ENCODE measurements at places on chromosomes 7 and 10.
A peak's percentile ranks its signal among the peaks of the same experiment; 100 is the strongest.

DNA sequence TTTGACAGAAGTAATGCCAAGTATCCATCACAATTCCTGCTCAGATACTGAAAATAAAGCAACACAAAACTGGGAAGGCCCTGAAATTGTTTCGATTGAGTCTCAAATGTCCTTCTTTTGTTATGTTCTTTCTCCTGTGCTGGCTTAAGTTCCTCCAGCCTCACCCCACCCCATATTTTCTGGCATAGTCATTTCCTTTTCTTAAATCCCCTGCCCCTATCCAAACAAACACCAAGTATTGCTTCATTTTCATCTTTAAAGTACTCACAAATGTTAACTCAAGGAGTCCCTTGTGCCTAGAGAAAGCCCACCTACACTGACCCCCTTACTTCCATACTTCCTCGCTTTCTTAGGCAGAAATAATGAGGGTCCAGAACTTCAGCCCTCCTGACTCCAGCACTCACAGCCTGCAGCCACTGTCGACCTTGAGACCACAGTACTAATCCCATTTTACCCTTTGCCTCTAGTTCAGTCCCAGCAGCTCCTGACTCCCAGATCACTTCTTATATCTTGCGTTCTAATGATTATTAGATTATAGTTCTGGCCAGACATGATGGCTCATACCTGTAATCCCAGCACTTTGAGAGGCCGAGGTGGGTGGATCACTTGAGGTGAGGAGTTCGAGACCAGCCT lies 73.2 kb upstream of the ST8SIA6 start:
- DNase-seq, result no peak

GRCh38 chr10:18650404-18650997 lies 886 bp downstream of the NSUN6 start:
- no peak for DNase-seq

- no peak for DNase-seq
These were observed 16.3 kb downstream of the TES start for GRCh38 chr7:116226664-116227063.

- DNase-seq, result no peak
These were observed 194.2 kb downstream of the BICC1 start for GRCh38 chr10:58706836-58707235.

DNA sequence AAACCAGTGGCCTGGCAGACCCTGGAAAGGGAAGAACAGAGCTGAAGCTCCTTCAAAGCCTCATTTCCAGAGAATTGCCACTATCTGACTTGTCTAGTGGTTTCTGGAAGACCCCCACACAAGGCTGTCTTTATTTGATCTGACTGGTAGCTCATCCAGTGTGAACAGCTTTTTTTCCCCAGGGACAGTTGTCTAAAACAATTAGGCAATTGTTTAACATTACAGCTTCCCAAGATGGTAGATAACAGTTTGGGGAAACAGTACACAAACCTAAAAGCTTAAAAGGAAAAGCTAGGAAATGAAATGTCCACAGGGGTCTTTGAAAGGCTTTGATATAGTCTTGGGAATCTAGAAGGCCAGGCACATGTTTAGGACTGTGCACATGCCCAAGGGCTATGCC lies 203.4 kb upstream of the CTBP2 start:
- DNase-seq, result no peak

DNA sequence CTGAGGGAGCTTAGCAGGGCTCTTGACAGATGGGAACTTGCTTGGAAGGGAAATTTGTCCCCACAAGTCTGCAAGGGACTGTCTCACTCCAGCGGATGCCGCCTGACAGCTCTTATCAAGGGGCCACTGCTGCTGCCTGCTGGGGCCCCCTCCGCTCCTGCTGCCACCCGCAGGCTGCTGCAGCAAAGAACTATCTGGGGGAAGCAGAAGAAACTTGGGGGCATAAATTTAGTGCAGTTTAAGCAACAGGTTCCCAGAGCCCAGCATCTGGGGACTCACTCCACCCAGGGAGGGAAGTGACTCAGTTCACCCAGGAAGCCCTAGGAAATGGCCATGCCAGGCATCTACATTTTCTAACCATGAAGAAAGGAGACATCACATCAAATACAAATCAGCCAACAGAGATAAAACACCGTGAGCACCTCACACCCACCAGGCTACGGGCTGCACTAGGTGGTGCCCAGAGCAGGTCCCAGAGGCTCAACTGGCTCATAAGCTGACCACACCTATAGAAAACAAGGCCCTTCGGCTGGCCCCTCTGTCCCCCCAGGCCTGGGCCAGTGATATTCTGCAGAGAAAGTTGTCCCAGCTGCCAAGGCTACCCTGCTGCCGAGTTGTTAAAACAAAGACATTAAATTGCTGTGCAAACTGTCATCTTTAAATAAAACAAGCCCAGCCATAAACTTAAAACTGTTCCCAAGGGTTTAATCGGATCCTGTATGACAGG lies 3.7 kb downstream of the RGS10 start:
- no peak for DNase-seq

DNA sequence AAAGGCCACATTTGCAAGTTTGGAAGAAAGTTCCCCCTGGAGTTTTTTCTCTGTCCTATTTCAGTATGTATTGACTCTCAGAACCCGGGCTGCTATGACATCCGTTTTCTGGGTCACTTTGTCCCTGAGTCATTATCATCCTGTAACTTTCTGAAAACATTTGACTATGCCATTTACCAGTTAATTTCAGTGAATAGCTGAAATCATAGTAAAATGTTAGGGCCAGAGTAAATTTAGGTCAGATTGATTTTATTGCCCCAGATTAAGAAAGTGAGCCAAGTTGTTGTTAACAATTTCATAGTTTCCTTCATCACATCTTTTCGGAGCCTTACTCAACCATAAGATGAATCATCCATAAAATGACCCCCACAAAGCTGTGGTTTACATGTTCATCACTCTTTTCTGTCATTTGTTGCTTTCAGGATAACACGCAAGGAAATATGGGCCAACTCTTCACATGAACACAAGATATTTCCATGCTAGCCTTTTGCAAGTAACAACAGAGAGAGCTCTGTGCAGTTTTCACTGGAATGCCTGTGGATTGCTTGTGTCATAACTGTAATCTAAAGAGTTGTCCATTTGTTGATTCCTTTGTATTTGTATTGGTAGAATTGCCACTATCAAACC lies 3.9 kb upstream of the MACC1 start:
- no peak for DNase-seq

GRCh38 chr7:82156168-82156567 lies 287.4 kb downstream of the CACNA2D1 start:
- peak; percentile 78 for DNase-seq

GRCh38 chr7:41316410-41316809 lies 386.5 kb downstream of the INHBA start:
- DNase-seq, result no peak

GRCh38 chr7:143374561-143374960 lies 6.6 kb upstream of the ZYX start:
- no peak for DNase-seq

- no peak for DNase-seq
These were observed 75.8 kb downstream of the CDCA7L start for GRCh38 chr7:21869785-21870402.

- DNase-seq, result no peak
These were observed 199.4 kb downstream of the ELMO1 start for GRCh38 chr7:37249240-37249639.

DNA sequence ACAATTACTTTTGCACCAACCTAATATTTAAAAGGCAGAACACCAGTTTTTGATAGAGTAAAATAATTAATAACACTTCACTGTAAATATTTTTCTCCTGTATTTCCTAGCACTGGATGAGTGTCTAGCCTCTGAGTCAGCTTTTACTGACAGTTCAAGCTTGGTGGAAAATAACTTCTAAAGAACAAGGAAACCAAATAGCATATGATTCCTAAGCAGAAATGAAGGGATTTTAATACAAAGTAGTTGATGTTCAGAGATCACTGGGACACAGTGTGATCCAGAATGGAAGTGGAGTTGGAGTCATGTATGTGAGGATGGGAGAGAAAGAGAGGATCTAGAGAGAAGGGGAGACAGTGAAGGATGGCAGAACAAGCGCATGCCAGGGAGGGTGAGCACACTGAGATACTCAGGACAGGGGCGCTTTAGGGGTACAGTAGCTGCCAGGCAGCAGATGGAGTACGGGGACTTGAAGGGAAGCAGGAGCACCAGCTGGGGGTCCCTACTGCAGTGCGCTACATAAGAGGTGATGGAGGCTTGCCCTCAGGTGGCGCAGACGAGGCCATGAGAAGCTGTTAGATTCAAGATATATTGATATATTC lies 117.9 kb upstream of the KLF6 start:
- DNase-seq, result no peak
